WTC11 (cell line): ENCODE measurements at places on chromosomes 7 and 10. TPM values are rescaled to one million over a fixed set of nuclear protein-coding genes. Genes with fewer than 3 reads are reported as not detected.

SCIN gene
- total RNA-seq = 0.80 to 1.2 TPM (median 0.98 TPM) in 3 replicates

HIPK2 gene
- 20.8 to 25.3 TPM (median 21.3 TPM) in 3 replicates for total RNA-seq

- H3K4me1 ChIP-seq = peaks cover 8% of the 10 kb centered on the region
- H3K27ac ChIP-seq = no peak overlapping the region
- no peak overlapping the region for H3K4me3 ChIP-seq
These were observed 277.3 kb downstream of the CELF2 start for GRCh38 chr10:11294831-11295450.

- no peaks in the 10 kb centered on the region for H3K4me1 ChIP-seq
- H3K27me3 ChIP-seq = no peaks in the 10 kb centered on the region
- H3K4me3 ChIP-seq = no peak overlapping the region
- peaks cover 85% of the 10 kb centered on the region for H3K36me3 ChIP-seq
These were observed 32.7 kb downstream of the RBM28 start for GRCh38 chr7:128311013-128311412.

DNA sequence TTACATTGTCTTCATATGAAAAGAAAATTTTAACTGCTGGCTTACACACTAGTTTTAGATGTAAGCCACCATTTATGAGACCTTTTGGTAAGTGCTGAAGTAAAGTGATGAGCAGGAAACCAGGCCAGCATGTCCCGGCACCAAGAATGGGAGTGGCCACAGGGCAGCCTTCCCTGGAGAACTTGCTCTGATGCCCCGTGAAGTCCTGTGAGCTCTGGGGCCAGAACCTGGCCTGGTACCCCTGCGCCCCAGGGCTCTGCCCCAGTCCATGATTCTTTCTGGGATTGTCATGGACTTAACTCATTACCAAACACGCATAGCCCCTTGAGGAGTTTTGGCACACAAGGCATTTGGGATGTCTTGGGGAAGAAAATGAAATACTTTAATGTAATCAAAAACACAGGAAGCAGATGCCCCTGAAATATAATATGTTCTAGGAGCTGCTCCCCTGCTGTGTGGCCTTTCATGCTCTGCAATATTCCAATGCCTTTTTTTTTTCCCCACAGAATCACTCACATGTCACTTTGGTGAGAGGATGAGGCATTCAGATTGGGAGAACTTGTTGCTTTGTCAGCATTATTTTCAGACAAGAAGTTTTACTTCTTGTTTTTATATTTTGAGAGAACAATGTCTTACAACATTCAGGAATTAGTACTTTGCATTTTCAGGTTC is 53.1 kb upstream of the CXCL12 start:
- H3K27me3 ChIP-seq = peaks cover 3% of the 10 kb centered on the region; the same call in 1 of the 2 replicates
- H3K4me3 ChIP-seq = no peak overlapping the region
- no peak overlapping the region for H3K27ac ChIP-seq
- peaks cover 17% of the 10 kb centered on the region for H3K36me3 ChIP-seq
- no peaks in the 10 kb centered on the region for H3K4me1 ChIP-seq

GRCh38 chr10:79404231-79404609 is 41.2 kb downstream of the ZCCHC24 start:
- DNase-seq = peak; percentile 40
- H3K36me3 ChIP-seq = no peaks in the 10 kb centered on the region
- H3K27me3 ChIP-seq = peaks cover 6% of the 10 kb centered on the region; the same call in 1 of the 2 replicates
- peaks cover 48% of the 10 kb centered on the region for H3K4me1 ChIP-seq

DNA sequence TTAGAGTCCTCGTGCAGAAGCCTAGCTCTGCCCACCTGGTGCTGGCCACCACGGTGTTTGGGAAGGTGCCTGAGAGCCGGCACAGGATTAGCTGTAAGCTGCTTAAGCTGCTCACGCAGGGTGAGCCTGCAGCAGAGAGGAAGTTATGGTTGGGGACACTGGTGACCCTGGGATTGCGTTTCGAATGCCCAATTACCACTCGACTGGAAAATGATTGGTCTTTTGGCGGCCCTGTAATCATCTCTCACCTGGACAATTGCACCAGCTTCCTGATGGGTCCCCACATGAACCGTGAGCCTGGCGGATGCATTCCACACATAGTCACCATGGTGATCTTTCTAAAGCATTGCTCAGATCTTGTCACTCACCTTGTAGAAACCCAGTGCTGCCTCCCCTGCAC is 442.3 kb upstream of the ZMIZ1 start:
- peaks cover 16% of the 10 kb centered on the region for H3K4me1 ChIP-seq
- H3K27me3 ChIP-seq = peaks cover 27% of the 10 kb centered on the region
- no peak overlapping the region for H3K4me3 ChIP-seq
- no peaks in the 10 kb centered on the region for H3K36me3 ChIP-seq
- H3K27ac ChIP-seq = no peak overlapping the region
